Fibroblast of skin of scalp (primary cell): ENCODE measurements at places on chromosomes 12 and 14.

DNA sequence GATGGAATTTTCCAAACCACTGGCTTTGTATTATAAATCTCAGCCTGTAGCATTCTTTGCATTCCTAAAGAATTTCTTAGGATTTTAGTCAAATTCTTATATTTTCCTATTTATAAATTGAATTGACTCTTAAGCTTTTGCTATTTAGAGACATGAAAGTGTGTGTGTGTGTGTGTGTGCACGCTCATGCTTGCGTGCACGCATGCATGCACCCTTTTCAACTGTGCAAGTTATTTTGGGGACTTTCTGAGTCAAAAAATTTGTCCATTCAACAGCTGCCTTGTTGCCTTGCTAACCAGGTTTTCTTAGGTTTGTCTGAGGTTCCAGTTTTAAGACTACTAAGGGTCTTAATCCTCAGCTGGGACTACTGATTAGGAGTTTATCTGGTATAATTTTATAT, 42.6 kb downstream of the GPATCH2L start:
- no peak for DNase-seq

- no peak for DNase-seq
Measured at GRCh38 chr14:54137614-54137961, 181.0 kb upstream of the BMP4 start.

DNA sequence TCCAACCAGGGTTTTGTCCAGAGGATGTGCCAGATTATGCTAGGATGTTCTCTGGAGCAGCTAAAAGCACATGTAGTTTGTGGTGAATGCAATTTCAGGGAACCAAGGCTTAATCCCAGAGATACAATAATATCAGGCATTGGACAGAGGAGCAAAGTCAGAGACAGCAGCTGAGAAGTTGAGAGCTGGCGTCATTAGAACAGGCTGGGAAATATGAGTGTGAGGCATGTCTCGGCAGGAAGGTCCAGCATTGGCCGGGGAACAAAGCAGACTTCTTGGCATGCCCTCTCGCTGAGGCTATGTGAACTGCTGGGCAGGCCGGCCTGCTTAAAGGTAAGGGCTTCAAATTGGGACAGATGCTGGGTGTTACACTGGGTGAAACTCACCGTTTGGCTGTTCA, 125.4 kb downstream of the CAND1 start:
- DNase-seq = peak; percentile 42

DNA sequence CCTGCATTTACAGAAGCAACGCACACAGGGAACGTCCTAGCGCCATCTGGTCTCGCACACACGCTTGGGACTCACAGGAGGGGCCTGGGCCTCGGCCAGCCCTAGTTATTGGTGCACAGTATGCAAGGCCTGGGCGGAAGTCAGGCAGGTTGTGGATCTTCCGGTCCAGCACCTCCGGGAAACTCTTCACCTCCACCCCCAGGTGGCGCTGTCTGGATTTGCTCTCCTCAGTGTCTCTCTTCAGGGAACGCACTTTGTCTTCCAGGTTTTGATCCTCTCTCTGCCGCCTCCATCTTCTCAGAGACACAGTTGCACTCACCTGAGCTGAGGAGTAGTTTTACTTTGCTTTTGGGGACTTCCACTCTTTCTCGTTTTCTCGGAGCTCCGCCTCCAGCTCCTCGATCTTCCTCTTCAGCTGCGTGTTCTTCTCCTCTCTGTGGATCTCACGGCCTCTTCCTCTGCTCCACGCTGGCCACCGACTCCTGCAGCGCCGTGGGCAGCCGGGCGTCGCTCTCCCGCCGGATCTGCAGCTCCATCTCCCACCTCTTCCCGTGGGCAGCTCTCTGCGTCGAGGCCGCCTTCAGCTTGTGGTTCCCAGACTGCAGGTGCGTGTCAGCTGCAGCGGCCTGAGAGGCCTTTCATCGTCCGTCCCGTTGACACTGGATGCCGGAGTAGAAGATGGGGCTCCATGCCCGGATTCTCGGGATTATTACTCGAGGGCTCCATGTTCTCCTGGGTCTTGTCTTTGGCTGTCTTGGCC, 933.8 kb downstream of the TMEM121 start:
- no peak for DNase-seq

- DNase-seq = no peak
Measured at GRCh38 chr14:99244941-99245563, 26.9 kb downstream of the BCL11B start.

GRCh38 chr12:111014547-111014946, 94.2 kb upstream of the MYL2 start:
- no peak for DNase-seq

- no peak for DNase-seq
Measured at GRCh38 chr12:129294868-129295267, 441.6 kb downstream of the GLT1D1 start.

- DNase-seq = no peak
Measured at GRCh38 chr14:72704502-72704901, 189.4 kb downstream of the DPF3 start.
